ENCODE measurements at places on chromosomes 12 and 14. TPM values are rescaled to one million over a fixed set of nuclear protein-coding genes. Genes with fewer than 3 reads are reported as not detected.

BDKRB2 gene
- 4.8 TPM for polyA plus RNA-seq

MMP17 gene
- 14.0 TPM for polyA plus RNA-seq

MYL2 gene
- not detected for polyA plus RNA-seq

CACNA1C gene
- polyA plus RNA-seq, result 1.6 TPM

GLIPR1 gene
- 75.6 TPM for polyA plus RNA-seq

NR4A1 gene
- polyA plus RNA-seq, result 75.2 TPM

AMDHD1 gene
- 0.07 TPM for polyA plus RNA-seq

MYH6 gene
- polyA plus RNA-seq, result not detected

RASSF9 gene
- polyA plus RNA-seq, result 0.32 TPM

NRL gene
- 0.88 TPM for polyA plus RNA-seq

AQP2 gene
- not detected for polyA plus RNA-seq

COCH gene
- 9.9 TPM for polyA plus RNA-seq

TTC9 gene
- polyA plus RNA-seq, result 0.29 TPM

OR6C70 gene
- not detected for polyA plus RNA-seq

CCDC175 gene
- polyA plus RNA-seq, result not detected

TBX3 gene
- polyA plus RNA-seq, result 10.2 TPM

TAS2R9 gene
- polyA plus RNA-seq, result not detected

SP7 gene
- polyA plus RNA-seq, result not detected

SERPINA1 gene
- 11.3 TPM for polyA plus RNA-seq

ASPG gene
- not detected for polyA plus RNA-seq

BATF gene
- not detected for polyA plus RNA-seq

GLT8D2 gene
- 69.5 TPM for polyA plus RNA-seq

GYS2 gene
- not detected for polyA plus RNA-seq

KRT6B gene
- polyA plus RNA-seq, result not detected

RPGRIP1 gene
- polyA plus RNA-seq, result not detected

CLEC14A gene
- not detected for polyA plus RNA-seq

RNU4-1 gene
- polyA plus RNA-seq, result not detected

NINJ2 gene
- polyA plus RNA-seq, result 0.07 TPM

TSPAN19 gene
- polyA plus RNA-seq, result 0.05 TPM

GALNT16 gene
- 12.7 TPM for polyA plus RNA-seq

B4GALNT1 gene
- 5.2 TPM for polyA plus RNA-seq

PLEKHG3 gene
- 5.1 TPM for polyA plus RNA-seq

TAPBPL gene
- 26.0 TPM for polyA plus RNA-seq

SLC8B1 gene
- 12.0 TPM for polyA plus RNA-seq

HOXC6 gene
- polyA plus RNA-seq, result 9.1 TPM

TMEM119 gene
- polyA plus RNA-seq, result 25.7 TPM

KLRC4 gene
- polyA plus RNA-seq, result not detected

DLK1 gene
- 1.2 TPM for polyA plus RNA-seq

OR6C65 gene
- polyA plus RNA-seq, result not detected

STON2 gene
- not detected for polyA plus RNA-seq

CFAP251 gene
- polyA plus RNA-seq, result 8.0 TPM

IL26 gene
- polyA plus RNA-seq, result not detected

KRT75 gene
- polyA plus RNA-seq, result not detected

SERPINA4 gene
- polyA plus RNA-seq, result not detected

MCRS1 gene
- polyA plus RNA-seq, result 107 TPM

All from SK-N-SH (cell line).